ENCODE measurements at places on chromosomes 1 and 21. TPM values are rescaled to one million over a fixed set of nuclear protein-coding genes. Genes with fewer than 3 reads are reported as not detected.

The SPATA21 gene
- 0.11 TPM for total RNA-seq

The RAB42 gene
- total RNA-seq: 0.14 TPM

The UQCRH gene
- total RNA-seq: 283 TPM

The MSH4 gene
- 0.43 TPM for total RNA-seq

The FAM177B gene
- total RNA-seq: not detected

The FAM151A gene
- not detected for total RNA-seq

The SETSIP gene
- not detected for total RNA-seq

The TMEM82 gene
- not detected for total RNA-seq

The KRTAP19-5 gene
- total RNA-seq: not detected
